ENCODE measurements at places on chromosomes 5 and 9.

DNA sequence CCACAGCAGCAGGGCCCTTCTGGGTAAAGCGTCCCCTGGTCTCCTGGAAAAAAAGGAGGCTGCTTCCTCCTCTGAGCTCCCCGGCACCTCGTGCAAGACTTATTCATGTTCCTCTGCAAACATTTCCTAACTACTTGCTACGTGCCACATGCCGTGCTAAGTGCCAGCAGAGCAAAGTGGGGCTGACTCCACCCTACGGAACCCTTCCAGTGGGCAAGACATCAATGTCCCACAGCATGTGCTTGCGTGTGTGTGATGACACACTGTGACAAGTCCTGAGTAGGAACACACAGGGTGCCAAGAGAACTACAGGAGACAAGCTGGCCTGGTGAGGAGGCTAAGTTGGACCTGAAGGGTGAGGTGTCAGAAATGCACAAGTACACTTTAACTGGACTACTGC, 57.4 kb downstream of the SEMA4D start:
- no peak for DNase-seq

GRCh38 chr5:35345222-35345621, 114.9 kb upstream of the PRLR start:
- no peak for DNase-seq

DNA sequence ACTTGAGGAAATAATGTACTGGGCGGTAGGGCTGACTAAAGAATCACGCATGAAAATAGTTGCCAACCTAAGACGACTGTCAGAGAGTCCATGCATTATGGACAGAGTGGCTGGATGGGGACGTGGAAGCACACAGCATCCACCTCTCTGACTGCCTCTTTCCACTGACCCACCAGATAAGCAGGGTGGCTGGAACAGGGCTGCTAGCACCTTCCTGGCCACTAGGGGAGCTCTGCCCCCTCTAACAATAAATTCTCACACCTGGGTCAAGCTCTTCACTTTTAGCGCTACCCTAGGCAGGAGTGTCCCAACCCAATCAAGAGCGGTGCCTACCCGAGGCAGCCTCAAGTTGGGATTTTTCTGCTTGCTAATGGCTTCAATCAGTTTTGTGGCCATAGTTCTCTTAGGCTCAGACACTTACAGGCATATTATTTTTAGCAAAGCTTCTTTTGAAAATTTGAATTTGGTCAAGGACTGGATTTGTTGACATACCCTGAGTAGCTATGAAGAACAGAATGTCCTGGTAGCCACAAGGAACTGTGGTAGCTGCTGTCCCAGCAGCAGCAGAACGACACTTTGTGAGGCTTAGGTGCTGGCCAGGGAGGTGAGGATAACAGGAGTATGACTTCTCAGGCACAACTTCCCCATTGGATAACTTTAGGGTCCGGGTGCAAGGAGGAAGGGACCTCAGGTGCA, 6.9 kb upstream of the TPM2 start:
- DNase-seq = peak; percentile 28

DNA sequence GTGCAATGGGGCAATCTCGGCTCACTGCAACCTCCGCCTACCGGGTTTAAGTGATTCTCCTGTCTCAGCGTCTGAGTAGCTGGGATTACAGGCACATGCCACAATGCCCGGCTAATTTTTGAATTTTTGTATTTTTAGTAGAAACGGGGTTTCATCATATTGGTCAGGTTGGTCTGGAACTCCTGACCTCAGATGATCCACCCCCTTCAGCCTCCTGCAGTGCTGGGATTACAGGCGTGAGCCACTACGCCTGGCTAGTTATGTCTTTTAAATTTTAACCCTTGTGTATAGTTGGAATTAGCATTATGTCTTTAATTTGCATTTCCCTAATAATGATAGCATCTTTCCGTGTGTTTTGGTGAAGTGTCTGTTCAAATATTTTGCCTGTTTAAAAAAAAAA, 11.5 kb downstream of the GPBP1 start:
- DNase-seq = no peak

GRCh38 chr5:1731091-1731639, 68.5 kb downstream of the MRPL36 start:
- no peak for DNase-seq

- DNase-seq = no peak
These were observed 211.5 kb downstream of the PAPPA start for GRCh38 chr9:116365056-116365471.

DNA sequence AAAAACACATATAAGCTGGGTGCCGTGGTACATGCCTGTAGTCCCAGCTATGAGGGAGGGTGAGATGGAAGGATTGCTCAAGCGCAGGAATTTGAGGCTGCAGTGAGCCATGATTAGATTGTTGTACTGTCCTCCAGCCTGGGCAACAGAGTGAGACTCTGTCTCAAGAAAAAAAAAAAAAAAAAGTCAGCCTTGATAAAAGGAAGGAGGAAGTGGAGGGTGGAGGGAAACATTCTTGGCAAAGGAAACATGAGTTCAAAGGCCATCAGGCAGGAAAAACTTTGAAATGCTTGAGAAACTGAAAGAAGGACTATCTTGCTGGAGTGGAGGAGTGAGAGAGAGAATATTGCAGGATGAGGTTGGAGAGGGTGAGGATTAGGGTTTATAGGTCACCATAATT, 18.3 kb upstream of the ANKHD1 start:
- no peak for DNase-seq

DNA sequence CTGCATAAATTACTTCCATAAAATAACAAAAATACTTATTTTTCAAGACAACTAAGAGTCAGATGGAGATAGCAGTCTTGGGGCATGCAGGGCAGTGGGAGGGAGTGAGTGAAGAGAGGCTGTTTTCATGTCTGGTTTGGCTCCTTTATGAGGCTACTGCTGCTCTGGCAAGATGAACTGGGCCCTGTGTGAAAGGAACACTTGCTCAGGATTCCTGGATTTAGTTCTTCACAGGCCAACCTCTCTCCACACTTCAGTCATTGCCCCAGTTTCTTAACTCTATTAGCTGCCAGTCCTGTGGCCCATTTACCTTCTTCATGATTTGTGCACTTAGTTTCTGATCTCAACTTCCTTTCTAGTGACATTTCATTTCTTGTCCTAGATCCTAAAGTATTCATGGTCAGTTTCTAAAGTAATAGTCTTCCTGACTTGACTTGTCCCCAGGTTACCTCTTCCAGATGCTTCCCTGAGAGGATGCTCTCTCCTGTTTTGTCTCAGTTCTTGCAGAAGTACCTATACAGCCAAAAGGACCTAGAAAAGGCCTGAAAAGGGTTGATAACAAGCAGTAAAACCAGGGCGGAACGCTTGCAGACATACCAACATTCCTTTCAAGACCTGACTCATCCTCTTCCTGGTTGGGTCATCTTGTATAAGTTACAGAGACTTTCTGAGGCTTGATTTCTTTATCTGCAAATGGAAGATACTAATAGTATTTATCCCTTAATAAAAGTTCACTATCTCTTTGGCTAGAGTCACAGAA, 77.0 kb upstream of the ZFAND5 start:
- DNase-seq = no peak

DNA sequence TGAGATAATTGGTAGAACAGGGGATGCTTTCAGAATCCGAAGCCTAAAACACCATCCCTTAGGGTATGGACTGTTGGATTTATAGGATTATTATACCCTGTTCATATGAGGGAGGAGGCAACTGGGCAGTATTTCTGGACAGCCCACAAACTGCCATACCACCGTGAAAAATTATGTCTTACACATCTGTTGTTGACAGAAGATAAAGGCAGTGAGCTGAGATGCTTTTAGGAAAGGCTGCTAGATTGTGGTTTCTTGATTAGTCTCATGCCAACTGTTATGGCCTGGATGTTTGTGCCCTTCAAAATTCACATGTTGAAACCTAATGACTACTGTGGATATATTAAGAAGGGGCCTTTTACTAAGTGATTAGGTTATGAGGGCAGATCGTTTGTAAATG, 83.7 kb upstream of the DHFR start:
- no peak for DNase-seq

DNA sequence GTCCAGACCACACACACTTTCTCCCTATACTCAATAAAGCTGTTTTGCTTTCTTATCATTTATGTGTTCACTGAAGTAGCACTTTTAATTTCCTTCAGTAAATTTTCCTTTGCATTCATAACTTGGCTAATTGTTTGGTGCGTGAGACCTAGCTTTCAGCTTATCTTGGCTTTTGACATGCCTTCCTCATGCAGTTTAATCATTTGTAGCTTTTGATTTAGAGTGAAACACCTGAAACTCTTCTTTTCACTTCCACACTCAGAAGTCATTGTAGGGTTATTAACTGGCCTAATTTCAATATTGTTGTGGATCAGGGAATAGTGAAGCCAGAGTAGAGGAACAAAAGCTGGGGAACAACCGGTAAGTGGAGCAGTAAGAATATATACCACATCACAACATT, 114.7 kb downstream of the ST8SIA4 start:
- DNase-seq = no peak

GRCh38 chr5:179438461-179438860, 93.2 kb upstream of the ADAMTS2 start:
- DNase-seq = no peak

DNA sequence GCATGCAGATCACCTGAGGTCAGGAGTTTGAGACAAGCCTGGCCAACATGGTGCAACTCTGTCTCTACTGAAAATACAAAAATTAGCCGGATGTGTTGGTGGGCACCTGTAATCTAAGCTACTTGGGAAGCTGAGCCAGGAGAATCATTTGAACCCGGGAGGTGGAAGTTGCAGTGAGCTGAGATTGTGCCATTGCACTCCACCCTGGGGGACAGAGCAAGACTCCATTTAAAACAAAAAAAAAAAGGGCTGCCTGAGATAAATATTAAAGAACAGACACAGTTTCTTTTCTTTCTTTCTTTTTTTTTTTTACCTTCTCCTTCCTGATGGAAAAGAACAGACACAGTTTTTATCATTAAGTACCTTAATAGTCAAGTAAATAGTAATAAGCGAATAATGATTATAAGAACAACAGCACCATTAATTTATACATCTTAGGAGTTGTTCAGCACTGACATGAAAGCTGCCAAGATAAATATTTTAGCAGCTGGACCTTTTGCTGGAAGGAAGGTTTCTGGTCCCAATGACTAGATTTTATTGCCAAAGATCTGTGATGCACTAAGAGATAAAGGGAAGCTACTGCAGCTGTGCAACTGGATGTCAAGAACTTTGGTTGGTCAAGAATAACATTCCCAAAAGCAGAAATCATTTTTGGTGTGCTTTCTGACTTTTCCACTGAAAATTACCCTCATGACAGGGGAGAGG, 7.0 kb downstream of the CENPP start:
- no peak for DNase-seq

DNA sequence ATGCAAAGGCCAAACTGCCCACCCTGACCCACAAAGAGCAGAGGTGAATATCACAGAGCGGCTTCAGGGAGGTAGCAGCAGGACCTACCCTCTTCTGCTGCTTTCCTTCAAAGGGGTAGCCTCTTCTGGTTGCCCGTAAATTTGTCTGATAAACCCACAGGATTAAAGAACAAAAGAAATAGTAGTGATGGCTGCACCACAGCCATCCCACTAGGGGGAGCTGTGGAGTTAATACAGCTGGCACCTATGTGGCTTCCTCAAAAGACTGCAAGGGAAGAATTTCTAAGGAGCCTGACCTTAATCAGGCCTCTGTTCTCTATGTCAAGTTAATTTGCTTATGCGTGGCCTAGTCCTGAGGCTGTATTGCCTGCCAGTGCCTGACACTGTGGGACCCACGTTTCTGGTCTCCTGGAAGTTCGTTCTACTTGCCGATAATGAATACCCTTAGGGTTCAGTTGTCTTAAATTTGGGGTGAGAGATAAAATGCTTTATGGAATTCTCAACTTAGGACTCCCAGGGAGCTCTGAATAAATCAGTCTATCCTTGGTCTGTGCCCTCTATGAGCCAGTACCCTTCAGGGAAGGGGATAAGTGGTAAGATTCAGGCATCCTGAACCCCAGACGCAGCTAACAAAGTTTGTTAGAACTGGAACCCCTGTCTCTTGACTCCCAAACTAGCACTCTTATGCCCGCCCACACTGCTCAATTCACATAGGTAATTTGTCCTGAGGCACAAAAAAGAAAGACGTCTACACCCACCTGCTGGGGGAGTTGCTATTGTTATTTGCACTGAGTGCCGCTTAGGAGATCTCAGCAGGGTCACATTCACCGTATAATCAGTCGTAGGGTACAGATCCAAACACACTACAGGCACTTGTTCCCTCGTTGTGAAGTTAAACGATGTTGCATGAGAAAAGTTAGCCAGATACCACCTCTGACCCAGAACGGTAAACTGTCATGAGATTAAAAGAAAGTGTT, 77.1 kb downstream of the SUSD1 start:
- peak; percentile 35 for DNase-seq

DNA sequence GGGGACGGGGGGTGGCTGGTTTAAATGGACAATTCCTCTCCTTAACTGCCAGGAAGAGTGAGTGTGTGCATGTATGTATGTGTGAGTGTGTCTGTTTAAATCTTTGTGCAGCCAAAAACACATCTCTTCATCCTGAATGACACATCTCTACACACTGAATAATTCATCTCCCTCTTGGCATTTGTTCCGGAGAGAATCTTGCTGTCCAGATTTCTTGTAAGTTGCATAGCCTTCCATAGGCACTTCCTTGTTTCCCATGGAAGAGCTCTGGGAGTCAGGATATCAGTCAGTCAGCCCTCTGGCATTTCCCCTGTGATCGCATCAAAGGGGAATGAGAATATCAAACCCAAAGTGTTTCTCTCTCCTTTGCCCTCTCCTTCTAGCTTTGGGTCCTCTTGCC, 74.7 kb downstream of the WWC1 start:
- DNase-seq = no peak

DNA sequence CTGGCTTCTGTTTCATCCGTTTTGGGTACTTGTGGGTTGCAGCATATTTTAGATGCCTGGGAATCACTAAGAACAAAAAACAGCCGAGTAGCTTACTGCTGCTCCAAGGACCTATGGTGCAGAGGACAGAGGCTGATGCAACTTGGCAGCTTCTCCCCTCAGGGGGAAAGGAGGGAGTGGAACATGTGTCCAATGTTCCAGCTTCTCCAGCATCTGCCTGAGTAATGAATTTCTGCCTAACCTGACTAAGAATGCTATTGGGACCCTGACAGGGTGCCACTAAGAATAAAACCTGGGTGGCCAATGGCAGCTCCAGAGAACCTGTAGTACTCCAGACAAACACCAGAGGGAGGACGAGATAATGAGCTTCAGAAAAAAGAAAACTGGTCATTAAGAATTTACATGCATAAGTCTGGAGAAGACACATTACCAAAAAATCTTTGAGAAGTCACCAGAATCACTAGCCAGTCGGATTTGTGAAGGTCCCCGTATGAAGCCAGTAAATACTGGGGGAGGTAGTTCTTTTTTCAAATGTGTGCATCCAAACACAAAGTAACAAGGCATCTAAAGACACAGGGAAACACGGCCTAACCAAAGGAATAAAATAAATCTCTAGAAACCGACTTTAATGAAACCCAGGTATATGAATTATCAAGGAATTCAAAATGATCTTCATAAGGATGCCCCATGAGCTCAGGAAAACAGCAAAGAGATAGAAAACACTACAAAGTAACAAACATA, 293.5 kb downstream of the HINT1 start:
- no peak for DNase-seq

- no peak for DNase-seq
These were observed 995.7 kb downstream of the CDH18 start for GRCh38 chr5:18992264-18992663.

Data from activated T-helper 1 cell treated with Interleukin-2 at 50 U/mL for 16 hours (primary cell).